Uterus (tissue), 4 donors: ENCODE measurements at places on chromosomes 4 and X. TPM values are rescaled to one million over a fixed set of nuclear protein-coding genes. Genes with fewer than 3 reads are reported as not detected.

- no peak for DNase-seq
Observed at GRCh38 chr4:26220696-26221095, 100.1 kb upstream of the RBPJ start.

Gene UBE2K
- total RNA-seq: 142 TPM

Gene HSFX3
- total RNA-seq: not detected

- no peak for DNase-seq
Observed at GRCh38 chr4:73620115-73620792, at the start of gene RASSF6. Gene RASSF6 (minus strand): TSS chr4:73620436. CDS start chr4:73611795, 8,641 bp downstream.

Gene KCTD8
- 2.4 TPM for total RNA-seq
